Activated T-cell treated with anti-CD3 and anti-CD28 coated beads, Interleukin-2, amount 50 U/mL, for 24 hours (primary cell): ENCODE measurements at places on chromosomes 7 and 10.

GRCh38 chr10:13270877-13271551 is 28.9 kb downstream of the PHYH start:
- DNase-seq = no peak

- no peak for DNase-seq
Measured at GRCh38 chr10:28935061-28935460, 257.7 kb downstream of the BAMBI start.

DNA sequence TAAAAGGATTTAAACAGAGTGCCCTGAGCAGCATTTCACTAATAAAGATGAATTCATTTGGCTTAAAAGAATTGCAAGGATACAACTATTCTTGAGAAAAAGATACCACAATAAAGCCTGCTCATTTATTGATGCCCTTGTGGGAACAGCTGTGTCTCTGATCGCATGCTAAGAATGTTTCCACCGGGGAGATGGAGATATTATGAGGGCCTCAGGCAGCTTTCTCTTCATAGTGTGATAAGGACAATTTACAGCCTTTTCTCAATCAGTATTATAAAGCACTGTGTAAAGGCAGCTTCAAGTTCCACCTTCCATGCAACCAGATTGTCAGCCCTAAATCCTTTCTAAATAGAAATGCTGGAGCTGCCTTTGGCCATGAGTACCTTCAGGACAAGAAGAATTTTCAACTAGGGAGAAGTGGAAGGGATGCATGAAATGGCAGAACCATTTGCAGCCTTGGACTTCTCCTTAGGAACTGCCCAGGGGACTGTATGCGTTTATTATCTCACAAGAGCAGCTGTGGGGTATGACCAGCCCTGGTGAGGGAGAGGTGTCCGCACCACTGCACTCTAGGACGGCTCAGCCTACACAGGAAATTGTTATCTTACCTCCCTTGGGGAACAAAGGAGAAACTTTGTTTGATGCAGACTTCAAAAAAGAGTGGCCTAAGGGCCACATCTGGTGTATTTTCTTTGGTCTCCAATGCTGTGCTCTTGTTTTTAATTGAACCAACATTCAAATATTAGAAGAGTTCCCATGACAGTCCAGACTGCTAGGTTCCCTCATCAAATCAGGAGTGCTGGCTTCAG is 116.9 kb upstream of the PCGF5 start:
- DNase-seq = no peak

- DNase-seq = no peak
Measured at GRCh38 chr10:59971915-59972314, 65.6 kb upstream of the CCDC6 start.

DNA sequence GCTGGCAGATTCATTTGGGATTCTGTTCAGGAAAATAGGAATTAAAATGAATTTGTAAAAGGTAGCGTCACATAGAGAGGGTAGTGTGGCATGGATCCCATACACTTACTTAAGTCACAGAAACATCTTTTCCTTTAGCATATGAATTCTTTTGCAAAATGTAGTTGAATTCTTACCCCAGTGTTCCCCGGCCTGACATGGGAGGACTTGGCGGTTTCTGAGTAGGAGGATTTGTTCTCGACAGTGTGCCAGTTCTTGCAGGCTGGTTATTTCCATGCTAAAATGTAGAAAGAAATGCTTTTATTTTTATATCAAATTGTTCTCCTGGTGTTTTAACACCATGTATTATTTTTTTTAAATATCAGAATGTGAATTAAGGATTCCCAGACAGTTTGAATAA is 72.6 kb downstream of the PDSS1 start:
- no peak for DNase-seq

DNA sequence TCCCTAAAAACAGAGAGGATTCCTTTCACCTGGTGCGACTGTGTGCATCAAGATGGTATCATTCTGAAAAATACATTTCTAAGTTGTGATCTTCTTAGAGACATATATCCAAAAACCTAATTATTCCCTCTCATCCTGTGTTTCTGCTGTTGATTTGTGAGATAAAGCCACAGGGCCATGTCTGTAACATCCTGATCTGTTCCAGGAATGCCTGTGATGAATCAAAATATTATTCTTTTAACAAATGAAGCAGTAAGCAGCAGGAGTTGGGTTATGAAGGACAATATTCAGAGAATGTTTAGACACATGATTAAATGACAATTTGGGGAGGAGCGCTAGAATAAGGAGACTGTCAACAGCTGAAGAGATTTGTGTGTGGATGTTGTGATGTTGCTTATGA is 731.4 kb downstream of the KCNMA1 start:
- no peak for DNase-seq

- no peak for DNase-seq
Measured at GRCh38 chr7:47148536-47149207, 433.2 kb downstream of the TNS3 start.

DNA sequence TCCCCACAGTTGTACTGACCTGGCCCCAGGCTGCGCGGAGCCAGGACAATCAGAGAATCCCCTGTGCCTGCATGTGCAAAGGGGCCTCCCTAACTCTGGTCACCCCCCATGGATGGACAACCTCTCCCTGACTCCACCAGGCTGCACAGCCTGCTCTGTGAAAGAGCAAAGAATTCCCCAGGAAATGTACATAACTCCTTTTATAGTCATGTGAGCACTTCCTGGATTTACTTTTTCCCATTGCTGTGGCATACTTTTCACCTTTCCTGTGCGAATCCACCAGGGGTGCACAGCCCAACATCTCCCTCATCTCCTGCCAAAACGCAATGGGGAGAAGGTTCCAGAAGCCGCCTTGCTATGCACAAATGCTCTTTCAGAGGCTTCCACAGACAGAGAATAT is 27.9 kb downstream of the FGFR2 start:
- no peak for DNase-seq

DNA sequence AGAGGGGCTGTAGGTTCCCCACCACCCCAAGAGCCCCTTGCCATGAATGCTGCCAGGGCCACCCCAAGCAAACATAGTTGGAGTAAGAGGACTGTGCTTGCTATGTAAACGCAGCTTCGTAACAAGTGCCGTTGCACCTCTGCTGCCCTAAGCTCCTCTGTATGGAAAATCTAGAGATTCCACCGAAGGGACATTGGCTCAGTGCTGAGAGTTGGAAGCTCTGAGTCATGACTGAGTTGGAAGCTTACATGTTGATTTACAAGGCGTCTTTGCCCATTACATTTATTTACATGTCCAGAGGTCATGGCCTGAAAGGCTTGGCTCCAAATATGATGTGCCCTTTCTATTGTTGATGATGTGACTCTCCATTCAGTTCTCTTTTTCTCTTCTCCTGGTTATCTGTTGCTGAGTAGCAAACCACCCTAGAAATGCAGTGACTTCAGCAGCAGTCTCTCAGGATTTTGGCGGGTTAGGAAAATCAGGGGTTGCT is 233.1 kb upstream of the TCF7L2 start:
- DNase-seq = no peak

- DNase-seq = no peak
Measured at GRCh38 chr7:100832281-100832633, 4.9 kb upstream of the EPHB4 start.

- DNase-seq = no peak
Measured at GRCh38 chr7:21300692-21301091, 127.2 kb upstream of the SP4 start.

DNA sequence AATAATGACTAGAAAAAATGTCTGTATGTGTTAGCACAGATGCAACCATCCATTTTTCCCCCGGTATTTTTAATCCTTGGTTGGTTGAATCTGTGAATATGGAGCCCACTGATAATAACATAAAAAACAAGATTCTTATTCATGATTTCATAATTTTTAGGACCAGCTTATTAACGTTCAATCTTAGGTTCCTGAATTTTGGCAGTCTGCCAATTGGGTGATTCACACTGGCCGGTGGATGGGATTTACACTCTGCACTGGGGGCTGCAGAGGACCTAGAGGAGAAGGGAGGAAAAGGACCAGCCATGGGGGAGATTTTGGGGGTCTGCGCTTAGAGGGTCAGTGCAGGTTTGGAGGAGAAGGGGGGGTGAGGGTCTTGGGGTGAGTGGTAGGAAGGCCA is 327.9 kb downstream of the ACTR3B start:
- DNase-seq = no peak

GRCh38 chr7:31175672-31176071 is 123.6 kb downstream of the ADCYAP1R1 start:
- no peak for DNase-seq

DNA sequence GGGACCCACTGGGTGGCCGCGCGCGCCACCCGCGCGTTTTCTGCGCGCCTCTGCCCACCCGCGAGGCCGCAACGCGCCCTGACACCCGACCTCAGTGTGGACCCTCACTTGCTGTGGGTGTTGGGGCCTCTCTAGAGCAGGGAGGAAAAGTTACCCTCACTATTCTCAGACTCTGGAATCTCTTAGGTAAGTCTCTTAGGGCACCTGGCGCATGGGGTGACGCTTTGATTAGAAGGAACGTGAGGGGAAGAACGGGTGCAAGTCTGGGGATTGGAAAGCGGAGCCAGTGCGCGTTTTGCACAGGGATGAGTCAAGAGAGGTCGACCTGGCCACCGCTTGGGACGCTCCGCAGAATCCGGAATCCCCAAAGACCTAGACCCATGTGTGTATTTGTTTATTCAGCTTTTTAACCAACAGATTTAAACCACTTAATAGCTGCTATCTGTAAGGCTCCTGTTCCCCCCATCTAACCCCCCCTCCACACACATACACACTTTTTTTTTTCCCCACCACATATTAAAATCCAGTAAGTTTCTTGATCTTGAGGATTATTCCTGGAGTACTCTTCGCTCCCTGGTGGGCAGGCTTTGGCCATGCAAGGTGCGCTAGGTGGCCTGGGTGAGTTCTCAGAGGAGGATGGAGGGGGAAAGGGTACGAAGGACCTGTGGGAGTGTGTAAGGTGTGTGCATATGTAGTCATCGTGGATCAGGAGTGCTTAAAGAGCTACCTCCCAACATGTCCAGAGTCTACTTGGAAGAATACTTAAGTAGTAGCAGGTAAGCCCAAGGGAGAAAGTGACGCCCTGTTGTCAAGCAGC is 169.1 kb upstream of the PPP1R3A start:
- DNase-seq = no peak

GRCh38 chr7:82091126-82091684 is 321.4 kb upstream of the HGF start:
- DNase-seq = no peak

DNA sequence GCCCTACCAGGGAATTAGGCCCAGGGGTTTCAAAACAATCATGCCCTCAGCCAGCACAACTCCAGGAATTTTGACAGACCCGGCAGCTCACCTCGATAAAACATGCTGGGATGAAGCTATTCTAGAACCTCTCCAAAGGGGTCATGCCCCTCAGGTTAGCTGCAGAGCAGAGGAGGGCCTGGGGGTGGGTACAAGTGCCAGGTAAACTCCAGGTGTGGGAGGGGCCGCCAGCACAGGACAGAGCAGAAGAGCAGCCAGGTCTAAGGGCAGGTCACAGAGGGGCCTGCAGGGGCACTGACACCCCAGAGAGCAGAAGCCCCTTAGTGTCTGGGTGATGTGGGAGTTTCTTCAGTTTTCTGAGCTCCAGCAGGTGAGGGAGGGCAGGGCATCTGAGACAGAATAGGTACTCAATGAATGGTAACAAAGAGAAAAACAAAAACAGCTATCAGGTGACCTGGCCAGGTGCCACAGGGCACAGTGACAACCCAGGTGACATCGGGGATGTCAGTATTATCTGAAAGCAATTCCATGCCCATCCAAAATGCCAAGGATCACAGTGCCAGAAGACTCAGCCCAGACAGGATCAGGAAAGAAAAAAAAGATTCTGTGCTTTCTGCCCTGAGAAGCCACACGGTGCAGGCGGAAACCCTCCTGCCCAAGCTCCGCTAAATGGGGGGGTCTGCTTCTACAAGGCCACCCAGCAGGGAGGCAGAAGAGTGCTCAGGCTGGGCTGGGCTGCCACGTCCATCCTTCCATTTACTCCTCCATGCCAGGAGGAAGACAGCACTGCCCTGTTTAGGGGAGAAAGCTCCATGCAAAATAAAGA is 104.5 kb downstream of the TNS3 start:
- DNase-seq = no peak

- no peak for DNase-seq
Measured at GRCh38 chr7:47442605-47442865, 139.4 kb downstream of the TNS3 start.

DNA sequence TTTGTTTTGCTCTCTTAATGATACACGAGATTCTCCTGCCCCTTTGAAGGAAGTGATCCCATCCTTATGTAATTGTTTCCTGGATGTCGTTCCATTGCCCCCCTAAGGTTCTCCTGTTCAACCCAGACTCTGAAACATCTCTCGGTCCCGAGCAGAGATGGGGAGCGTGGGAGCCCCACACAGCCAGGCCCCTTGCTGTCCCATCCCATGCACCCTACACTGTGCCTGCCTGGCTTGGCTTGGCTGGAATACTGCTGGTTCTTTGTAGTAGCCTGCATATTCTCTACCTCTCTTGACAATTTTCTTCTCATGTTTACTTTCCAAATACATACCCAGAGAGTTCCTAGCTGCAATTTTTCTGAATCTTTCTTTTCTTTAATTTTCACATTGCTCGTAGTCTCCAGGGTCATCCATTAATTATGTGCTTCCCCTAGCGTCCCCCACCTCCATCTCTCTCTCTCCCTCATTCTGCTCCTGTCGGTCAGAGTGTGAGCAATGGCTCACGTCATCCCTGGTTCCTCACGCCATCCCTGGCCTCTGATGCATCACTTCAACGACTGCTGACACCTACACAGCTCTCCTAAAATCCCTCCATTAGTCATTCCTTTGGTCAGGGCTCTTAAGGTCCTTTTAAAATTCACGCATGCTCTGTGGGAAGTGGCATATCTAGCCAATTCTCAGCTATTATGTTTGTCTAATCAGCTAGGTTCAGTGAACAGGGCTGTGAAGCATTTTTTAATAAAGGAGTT is 32.5 kb upstream of the GPR158 start:
- DNase-seq = no peak

GRCh38 chr7:77550586-77550985 is 13.5 kb downstream of the PTPN12 start:
- no peak for DNase-seq

DNA sequence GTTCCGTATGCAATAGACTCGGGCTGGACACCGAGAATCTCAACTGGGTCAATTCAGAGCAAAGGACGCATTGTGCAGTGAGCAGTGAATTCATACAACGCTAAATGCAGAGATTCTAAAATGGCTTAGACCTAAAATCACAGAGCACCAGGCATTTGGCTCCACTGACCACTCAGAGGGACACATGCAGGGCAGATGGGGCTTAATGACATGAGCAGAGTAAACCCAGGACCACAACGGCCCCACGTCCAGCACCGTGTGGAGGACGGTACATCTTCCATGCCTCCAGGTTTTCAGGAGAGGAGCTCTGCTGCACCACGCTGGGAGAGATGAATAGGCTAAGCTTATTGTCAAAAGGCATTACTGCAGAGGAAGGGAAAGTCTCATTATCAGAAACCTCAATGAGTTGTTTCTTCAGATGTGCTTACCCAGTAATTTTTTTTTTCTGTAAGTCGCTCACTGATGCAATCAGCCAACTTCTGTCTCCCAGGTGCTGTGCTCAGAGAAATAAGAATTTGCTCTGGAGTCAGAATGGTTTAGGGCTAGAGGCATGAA is 555.0 kb downstream of the PTPRN2 start:
- no peak for DNase-seq

DNA sequence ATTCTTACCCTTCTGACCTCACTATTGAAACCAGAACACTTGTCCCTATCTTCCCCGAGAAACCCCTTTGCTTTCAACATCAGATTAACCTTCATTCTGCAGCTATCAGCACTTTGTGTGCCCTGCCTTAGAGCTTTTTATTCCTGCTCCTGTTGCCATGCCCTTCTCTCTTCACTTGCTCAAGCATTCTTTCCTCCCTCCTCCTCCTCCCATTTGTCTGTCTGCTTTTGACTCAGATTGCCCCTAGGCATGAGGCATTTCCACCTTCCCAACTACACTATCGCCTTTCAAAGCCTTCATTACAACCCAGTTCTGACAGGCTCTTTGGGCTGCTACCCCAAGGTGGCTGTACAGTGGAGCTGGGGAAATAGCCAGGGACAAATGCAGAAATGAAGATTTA is 143.3 kb downstream of the SLC25A13 start:
- DNase-seq = no peak
